IPS DF 19.7 (cell line): ENCODE measurements at places on chromosomes 1 and 21.
A peak's percentile ranks its signal among the peaks of the same experiment; 100 is the strongest.

- DNase-seq: no peak
Observed at GRCh38 chr1:175878775-175879174, 135.4 kb upstream of the TNR start.

DNA sequence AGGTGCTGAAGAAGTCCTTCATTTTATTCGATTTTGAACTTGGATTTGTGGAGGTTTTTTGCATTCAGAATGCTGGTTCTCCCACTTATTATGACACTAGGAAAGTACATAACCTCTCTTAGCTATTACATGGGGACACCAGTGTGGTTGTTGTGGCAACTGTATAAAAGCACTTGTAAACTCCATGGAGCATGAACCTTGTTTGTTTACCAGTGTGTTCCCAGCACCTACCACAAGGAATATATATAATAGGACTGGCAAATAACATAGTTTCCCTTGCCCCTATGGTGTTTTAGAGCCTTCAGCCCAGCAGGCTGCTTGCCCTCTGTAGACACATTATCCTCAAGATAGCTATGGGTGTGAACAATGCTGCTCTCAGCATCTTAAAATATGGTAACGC, 43.1 kb downstream of the RASSF5 start:
- no peak for DNase-seq

- DNase-seq: no peak
Observed at GRCh38 chr1:41745022-41745421, 173.7 kb downstream of the HIVEP3 start.

GRCh38 chr21:38806153-38806941, 618 bp downstream of the ETS2 start:
- no peak for DNase-seq

DNA sequence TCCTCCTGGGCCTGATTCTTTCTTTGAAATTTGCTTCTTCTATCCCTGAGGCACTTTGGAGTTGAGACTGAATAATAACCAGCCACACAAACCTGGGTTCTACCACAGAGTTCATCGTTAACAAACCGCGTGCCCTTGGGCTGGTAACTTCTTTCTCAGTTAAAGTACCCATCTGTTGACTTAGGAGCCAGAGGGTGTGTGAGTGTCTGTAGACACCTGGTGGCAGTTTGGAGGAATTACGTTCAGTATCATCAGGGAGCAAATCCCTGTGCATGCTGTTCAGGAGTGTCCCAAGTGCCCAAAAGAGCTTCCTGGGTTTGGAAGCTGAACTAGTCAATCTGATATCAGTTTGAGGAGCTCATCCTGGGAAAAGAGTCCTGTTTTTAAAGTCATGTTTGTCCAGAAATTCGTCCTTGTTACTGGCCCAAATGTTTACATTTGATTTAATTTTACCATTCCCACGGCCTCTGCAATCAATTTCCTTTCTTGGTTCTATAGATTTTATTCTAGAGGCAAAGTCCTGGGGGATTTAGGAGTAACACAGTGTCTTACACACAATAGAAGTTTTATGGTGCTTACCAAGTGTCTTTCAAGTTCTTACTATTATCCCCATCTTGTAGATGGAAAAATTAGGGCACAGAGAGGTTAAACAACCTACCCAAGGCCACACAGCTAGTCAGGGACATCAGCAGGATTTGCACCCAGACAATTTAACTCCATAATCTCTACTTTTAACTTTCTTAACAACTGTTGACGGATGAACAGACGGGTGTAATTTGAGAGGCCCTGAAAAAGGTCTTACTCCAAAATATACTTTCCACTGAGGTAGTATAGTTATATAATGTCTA, 26.7 kb upstream of the RPTN start:
- peak; percentile 52 for DNase-seq

DNA sequence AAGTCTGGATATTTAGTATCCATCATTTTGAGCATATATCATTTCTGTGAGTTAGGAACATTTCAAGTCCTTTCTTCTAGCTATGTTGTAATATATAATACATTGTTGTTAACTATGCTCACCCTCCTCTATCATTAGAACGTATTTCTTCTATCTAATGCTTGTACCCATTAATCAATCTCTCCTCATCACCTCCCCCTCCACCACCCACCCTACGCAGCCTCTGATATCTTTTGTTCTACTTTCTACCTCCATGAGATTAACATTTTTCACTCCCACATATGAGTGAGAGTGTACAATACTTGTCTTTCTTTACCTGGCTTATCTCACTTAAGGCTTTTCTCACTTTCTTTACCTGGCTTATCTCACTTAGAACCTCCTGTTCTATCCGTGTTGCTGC, 156.2 kb downstream of the FMN2 start:
- DNase-seq: no peak

- DNase-seq: no peak
Observed at GRCh38 chr1:109257682-109258421, 8.5 kb downstream of the CELSR2 start.

GRCh38 chr1:90671741-90672140, 45.4 kb downstream of the BARHL2 start:
- no peak for DNase-seq

DNA sequence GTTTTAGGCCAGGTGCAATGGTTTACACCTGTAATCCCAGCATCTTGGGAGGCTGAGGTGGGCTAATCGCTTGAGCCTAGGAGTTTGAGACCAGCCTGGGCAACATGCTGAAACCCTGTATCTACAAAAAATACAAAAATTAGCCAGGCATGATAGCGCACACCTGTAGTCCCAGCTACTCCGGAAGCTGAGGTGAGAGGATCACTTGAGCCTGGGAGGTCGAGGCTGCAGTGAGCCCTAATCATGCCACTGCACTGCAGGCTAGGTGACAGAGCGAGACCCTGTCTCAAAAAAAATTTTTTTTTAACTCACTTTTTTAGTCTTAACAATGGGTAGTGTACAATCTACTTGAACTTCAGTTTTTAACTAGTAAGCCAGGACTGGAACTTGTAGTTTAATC, 137.5 kb downstream of the HS2ST1 start:
- DNase-seq: no peak

DNA sequence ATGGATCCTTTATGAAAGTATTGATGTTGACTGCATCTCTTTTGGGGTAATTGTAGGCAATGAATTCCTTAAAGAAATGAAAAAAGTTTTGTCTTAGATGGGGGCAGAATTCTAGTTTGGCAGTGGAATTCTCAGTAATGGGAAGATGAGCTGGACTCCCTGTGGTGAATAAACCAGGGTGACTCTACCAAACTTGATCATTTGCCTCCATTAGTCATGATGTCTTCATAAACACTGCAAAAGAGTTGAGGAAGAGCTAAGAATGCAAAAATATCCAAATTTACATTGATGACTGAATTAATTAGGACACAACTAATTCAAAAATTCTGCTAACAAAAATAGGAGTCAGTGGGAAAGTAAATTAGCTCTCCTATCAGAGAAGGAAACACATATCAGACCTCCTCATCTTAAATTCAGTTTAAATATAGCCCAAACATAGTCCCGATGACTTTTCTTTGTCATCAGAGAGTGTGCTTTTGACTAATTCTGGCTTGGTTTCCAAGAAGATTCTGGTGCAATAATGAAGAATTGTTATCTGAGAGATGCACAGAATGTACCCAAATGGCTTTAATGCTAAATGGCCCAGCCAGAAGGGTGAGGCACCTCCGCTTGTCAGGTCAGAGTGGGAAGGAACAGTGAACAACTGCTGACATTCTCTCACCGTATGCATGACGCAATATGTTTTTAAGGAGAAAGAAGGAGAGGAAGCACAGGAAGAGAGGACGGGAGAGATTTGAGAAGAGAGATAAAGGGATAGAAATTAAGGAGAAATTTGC, 525.1 kb downstream of the LMO4 start:
- DNase-seq: no peak

- DNase-seq: no peak
Observed at GRCh38 chr1:16174261-16174868, 18.5 kb upstream of the EPHA2 start.
